Forelimb muscle (tissue), 1 donor: ENCODE measurements at places on chromosomes 3 and 15.

DNA sequence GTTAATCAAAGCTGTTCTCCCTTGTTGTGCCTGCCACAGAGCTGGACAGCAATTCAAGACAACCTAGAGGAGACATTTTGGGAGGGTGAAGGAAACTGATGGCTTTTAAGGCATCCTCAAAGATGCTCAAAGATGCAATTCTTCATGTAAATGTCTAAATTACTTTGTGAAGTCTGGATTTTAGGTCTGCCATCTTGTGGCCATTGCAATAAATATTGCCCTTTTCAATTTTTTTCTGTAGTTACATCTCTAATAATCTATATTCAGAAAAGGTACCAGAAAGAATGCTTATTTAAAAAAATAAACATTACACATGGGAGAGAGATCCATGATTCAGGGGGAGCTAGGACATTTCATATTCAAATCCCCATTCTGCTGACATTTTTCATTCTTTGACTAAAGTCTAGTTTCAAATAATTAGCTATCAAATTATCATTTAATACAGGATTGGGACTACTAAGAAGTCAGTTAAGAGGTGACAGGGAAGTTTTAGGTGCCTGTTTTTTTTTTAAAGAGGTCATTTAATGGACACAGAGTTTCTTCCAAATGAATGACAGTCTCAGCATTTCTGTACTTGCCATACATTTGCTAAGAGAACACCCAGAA is 259.8 kb upstream of the WNT5A start:
- no peak for DNase-seq

GRCh38 chr3:157317895-157318294 is 118.8 kb upstream of the PTX3 start:
- no peak for DNase-seq

DNA sequence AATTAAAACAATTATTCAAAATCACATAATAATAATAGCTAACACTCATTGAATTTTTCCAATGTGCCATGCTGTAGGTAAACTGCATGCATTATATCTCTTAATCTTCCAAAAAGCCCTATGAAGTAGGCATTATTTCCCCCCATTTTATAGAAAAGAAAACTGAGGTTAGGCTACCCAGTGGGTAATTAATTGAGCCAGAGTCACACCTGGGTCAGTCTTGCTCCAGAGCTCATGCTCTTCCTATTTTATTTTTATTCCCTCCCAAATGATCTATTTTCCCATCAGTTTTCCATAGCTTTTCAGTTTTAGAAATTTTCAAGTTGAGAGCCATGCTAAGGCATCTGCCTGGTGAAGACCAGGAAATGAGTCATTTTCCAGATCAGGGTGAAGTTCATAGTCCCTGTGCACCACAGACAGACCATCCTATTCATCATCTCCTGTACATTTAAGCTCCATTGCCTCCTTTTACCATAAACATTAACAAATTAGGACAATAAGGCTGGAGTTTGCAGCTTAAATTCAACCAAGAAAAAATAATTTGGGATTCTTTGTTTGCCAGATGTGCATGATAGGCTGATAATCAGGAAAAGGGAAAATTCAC is 417.3 kb downstream of the OTOL1 start:
- DNase-seq, result no peak

- no peak for DNase-seq
These were observed 43.8 kb upstream of the CMTM8 start for GRCh38 chr3:32194653-32195052.

- no peak for DNase-seq
These were observed 71.1 kb downstream of the ALDH1A2 start for GRCh38 chr15:57994221-57995049.

- DNase-seq, result no peak
These were observed 53.2 kb downstream of the CHL1 start for GRCh38 chr3:249587-250262.

- no peak for DNase-seq
These were observed 161.2 kb upstream of the ABI3BP start for GRCh38 chr3:101154401-101154800.

GRCh38 chr15:49036650-49037545 is 9.3 kb downstream of the SECISBP2L start:
- no peak for DNase-seq

GRCh38 chr3:101320475-101320874 is at the start of gene IMPG2:
Gene IMPG2 (minus strand): TSS chr3:101320575. CDS start chr3:101320372, 203 bp downstream.
- DNase-seq, result no peak

DNA sequence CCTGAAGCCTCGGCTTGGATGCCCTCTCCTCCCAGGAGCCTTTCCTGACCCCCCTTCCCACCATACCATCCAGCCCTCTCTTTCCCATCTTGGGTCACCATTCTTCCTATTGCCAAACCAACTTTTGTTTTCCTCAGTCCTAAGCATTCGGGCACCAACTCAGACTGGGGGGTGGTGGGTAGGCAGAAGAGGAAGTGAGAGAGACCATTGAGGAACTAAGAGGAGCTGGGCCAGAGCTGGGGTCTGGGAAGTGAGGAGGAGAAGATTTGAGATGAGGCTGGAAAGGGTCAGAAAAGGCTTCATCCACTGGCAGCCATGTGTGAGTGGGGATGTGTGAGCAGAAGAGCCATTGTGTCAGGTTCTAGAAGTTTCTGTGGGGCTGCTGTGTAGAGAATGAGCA is 37.7 kb downstream of the TKT start:
- no peak for DNase-seq

DNA sequence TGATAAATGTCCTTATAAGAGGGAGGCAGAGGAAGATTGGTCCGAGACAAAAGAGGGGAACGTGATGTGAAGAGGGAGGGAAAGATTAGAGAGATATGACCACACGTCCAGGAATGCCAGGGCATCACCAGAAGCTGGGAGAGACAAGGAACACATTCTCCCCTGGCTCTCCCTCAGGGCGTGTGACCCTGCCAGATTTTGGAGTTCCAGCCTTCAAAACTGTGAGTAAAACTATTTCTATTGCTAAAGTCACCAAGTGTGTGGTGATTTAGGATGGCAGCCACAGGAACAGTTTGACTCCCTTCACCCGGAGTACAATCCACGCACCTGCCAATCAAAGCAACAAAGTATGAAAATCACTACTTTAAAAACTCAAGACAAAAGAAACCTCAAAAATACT is 32.1 kb upstream of the TJP1 start:
- no peak for DNase-seq

GRCh38 chr15:43317566-43318184 is 12.7 kb downstream of the LCMT2 start:
- no peak for DNase-seq
